ENCODE measurements at places on chromosomes 4 and X.

GRCh38 chrX:96244955-96245354 lies 439.7 kb upstream of the DIAPH2 start:
- no peak for DNase-seq

DNA sequence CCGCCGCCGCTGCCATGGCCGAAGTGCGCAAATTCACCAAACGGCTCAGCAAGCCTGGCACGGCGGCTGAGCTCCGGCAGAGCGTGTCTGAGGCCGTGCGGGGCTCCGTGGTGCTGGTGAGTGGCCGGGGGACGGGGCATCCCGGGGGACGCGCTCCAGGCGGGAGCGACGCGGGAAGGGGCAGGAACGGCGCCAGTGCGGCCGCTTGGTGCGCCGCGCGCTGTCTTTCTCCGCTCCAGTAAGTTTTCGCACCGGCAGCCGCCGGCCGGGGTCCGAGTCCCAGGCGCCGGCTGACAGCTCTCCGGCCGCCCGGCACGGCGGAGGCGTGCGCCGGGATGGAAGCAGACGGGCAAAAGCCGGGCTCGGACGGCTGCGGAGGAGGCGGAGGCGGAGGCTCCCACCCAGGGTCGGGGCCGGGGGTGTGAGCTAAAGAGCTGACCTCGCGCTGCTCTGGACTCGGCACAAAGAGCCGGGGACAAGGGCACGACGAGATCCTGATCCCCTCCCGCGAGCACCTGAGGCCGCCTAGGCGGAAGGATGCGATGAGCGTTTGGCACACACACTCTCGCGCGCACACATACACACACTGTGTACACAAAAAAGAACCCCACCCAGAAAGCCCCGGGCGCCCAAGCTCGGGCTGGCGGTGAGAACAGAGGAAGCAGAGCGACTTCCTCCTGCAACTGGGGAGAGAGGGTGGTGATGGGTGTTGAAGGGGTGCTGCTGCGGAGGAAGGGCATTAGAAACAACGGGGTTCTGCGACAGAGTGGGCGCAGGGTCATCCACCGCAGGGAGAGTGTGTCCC lies 545 bp downstream of the DOCK11 start:
- DNase-seq: peak; percentile 75

GRCh38 chr4:24003926-24004325 lies 114.1 kb upstream of the PPARGC1A start:
- no peak for DNase-seq

GRCh38 chr4:19473569-19473968 lies 778.1 kb upstream of the SLIT2 start:
- DNase-seq: no peak

DNA sequence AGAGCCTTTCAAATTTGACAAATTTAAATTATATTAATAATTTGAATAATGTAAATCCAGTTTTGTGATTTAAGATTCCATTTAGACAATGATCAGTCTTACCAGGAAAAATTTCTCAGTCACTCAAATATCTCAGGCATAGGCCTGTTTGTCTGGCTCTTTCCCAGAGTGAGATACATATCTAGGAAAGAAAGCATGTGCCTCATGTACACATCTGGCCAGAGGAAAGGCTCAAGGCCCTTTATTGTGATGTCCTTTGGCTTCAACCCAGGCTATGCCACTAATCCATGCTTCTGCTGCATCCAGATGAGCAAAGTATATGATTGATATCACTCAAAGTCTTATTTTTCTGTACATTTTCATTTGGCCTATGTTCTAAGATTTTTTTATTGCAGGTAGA lies 473.3 kb upstream of the ADGRL3 start:
- no peak for DNase-seq

- DNase-seq: peak; percentile 3
Observed at GRCh38 chr4:32192363-32192762, 1472.2 kb downstream of the PCDH7 start.

DNA sequence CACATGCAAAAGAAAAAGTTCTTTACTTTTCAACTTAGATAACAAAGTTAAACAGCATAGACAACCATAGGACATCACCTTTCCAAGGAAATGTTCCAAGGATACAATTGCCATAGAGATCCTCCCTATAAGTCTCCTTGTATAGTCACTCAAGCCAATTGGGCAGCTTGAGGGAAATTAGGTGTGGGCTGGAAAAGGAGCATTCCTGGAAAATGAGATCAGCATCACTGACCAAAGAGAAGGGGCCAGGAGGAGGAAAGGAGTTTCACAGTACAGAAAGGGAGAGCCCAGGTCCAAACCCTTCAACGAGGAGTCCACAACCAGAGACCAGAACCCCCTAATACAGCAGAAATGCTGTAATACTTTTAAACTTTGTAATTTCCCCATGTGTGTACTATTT lies 91.5 kb upstream of the PPARGC1A start:
- DNase-seq: no peak

DNA sequence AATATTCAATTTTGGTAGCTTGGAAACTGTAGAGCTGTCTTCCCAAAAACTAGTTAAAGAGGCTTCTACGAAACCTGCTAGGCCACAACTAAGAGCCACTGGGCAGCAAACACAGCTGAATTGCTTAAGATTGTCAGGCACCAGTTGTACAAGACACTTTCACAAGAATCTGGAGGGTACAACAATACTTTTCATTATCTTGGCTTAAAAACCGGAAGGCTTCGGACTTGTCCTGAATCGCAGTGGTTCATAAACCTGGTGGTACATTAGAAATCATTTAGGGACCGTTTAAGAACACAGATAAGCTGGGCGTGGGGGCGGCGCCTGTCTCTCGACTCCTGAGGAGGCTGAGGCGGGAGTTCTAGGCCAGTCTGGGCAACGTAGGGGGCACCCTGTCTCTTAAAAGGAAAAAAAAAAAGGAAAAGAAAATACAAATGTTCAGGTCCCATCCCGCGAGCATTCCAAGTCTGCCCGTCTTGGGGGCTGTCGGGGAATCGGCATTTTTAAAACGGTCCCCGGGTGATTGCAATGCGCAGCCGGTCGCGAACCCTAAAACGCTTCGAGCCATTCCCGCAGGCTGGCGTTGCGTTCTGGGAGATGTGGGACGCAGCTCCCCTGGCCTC lies 763 bp downstream of the PYURF start:
- peak; percentile 65 for DNase-seq

DNA sequence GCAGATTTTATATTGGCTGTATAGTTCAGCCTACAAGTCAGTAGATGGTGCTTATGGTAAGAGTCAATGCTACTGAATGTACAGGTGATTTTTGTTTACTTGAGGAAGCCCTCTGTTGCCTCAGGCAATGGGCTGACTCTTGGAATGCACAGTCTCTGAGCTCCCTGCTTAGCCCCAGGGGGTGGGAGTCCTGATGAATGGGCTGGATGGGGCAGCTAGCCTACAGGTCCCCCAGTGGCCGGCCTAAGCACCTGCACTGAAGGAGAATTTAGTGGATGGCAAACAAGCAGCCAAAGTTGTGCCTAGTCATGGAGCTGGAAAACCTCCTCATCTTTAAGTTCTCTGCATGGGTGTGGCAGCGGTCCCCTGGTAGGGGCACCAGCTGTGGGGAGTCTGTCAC lies 101.8 kb upstream of the CXorf51B start:
- no peak for DNase-seq

DNA sequence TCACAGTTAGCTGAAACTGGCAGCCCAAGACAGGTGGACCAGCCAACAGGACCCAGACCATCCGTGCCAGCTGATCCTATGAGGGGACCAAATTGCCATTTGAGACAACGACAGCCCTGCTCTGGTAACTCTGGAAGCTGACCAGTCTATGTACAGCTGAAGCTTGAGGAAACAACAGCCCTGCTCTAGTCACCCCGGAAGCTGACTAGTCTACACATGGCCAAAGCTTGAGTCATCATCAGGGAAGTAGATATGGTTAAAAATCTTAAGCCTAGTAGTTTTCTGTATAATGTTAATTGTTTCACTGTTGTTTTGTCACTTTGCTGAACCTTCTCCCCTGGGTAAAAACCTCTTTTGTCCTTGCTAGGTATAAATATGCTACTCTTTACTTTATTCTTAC lies 905.4 kb upstream of the NDST4 start:
- DNase-seq: no peak

Measured in KBM-7 (cell line).